ENCODE measurements at places on chromosomes 6 and 20.

- no peak for DNase-seq
These were observed 3.7 kb downstream of the TJAP1 start for GRCh38 chr6:43481075-43481474.

GRCh38 chr20:9081423-9081966, 12.6 kb downstream of the PLCB4 start:
- no peak for DNase-seq

DNA sequence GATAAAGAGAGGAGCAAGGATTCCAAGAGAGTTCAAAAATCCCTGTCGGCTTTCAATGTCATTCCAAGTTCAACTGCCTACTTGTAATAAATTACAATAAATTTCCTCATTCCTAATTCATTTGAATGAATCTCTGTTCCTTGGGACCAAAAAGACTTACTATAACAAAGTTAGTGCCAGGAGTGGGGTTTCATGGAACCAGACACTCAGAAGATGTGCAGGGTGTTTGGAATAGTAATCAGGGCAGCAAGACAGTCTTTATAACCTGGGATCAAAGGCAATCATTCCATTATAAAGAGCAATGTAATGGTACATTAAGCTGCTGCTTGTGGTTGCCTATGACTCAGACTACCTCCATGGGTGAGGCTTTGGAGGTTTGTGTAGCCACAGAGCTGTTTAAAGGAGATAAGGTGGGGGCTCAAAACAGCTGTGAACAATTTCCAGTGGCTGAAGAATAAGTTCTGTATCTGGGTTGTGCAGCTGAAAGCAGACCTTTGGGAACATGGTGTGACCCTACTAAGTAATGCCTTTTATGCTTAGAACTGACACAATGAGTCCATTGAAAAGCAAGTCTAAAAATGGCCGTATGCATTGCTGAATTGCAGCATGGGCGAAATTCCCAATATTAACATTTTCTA, 159.9 kb downstream of the LINC00237 start:
- no peak for DNase-seq

GRCh38 chr6:20856681-20857288, 322.5 kb downstream of the CDKAL1 start:
- DNase-seq: no peak

DNA sequence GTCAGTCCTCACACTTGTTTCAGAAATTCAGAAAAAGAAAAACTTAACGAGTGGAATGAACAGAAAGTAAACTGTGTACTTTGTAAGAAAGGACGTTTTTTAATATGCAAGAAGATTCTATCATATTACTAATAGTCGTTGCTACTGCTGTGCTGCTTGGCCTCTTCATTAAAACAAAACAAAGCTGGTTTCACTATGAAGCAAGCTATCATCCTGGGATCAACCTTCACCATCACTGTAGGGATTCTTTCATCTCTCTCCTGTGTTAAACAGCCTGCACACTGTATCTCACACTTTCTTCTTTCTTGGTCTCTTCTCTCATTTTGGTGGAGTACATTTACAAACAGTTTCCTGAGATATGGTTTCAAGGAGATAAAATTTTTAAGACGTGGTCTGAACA, 284.2 kb downstream of the BTBD9 start:
- no peak for DNase-seq
